ENCODE measurements at places on chromosomes 12 and 14. TPM values are rescaled to one million over a fixed set of nuclear protein-coding genes. Genes with fewer than 3 reads are reported as not detected.
A peak's percentile ranks its signal among the peaks of the same experiment; 100 is the strongest.

DNA sequence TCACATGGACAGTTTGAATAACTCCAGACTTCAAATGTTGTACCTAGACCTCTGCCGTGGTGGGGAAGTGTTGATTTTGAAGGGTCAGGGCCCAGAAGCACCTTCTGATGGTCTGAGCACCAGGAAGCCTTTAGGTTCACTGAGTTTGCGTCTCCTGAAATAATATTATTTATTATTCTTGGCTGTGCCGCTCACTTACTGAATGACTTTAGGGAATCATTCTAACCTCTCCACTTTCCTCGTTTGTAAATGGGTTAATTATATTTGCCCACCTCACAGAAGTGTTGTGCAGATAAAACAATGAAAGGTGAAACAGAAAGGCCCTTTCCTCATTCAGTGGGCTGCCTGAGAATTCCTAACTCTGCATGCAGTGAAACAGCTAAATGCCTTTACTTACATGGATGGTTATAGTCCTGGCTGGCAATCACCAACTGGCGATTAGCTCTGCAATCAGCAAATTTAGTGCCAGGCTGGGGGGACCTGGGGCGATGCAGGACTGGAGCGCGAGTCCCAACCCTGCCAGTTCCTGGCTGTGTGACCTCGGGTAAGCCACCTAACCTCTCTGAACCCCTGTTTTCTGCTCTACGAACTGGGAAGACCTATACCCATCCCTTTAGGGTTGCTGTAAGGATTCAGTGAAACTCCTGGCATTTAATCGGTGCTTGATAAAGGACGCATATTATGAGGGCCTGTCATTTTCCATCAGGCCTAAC, 57.5 kb downstream of the MAP1LC3B2 start:
- H3K4me3 ChIP-seq: no peak overlapping the region
- no peaks in the 10 kb centered on the region for H3K36me3 ChIP-seq
- no peak overlapping the region for H3K27ac ChIP-seq

OTUB2 gene
- total RNA-seq: 1.0 TPM

SLCO1B3 gene
- total RNA-seq: not detected

GRCh38 chr14:90560991-90561390, 164.2 kb downstream of the CALM1 start:
- H3K36me3 ChIP-seq: no peaks in the 10 kb centered on the region
- no peak overlapping the region for H3K4me3 ChIP-seq
- no peak overlapping the region for H3K27ac ChIP-seq
- no peaks in the 10 kb centered on the region for H3K4me1 ChIP-seq

PAH gene
- total RNA-seq: not detected

SLC6A12 gene
- 0.91 TPM for total RNA-seq

DNA sequence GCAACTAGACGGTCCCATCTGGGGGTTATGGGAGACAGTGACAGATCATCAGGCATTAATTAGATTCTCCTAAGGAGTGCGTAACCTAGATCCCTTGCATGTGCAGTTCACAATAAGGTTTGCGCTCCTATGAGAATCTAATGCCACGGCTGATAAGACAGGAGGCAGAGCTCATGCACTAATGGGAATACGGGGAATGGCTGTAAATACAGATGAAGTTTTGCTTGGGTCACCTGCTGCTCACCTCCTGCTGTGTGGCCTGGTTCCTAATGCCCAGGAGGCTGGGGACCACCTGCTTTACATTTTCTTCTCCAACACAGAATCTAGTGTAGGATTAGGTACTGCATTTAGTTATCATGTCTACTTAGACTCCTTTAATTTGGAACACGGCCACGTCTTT, 49.7 kb upstream of the SAV1 start:
- H3K27me3 ChIP-seq: no peaks in the 10 kb centered on the region
- no peaks in the 10 kb centered on the region for H3K36me3 ChIP-seq
- no peak overlapping the region for H3K4me3 ChIP-seq
- H3K4me1 ChIP-seq: no peaks in the 10 kb centered on the region

TRHDE gene
- total RNA-seq: 24.9 TPM

DNA sequence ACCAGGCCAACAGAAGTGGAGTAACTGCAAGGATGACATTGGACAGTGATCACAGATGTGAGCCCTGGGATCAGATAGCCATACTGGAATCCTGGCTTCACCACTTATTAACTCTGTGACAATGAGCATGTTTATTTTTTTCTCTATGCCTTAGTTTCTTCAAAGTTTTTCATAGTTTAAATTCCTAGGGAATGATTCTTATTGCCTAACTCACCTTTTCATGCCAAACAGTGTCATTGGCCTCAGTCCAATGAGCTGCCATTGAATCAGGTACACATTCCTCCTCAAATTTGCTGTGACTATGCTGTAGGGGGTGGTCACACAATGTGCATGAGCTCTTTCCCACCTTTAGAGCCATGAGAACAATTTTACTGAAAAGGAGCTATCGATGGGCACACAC, 342.3 kb downstream of the SYT1 start:
- no peaks in the 10 kb centered on the region for H3K4me1 ChIP-seq
- no peaks in the 10 kb centered on the region for H3K27me3 ChIP-seq
- no peaks in the 10 kb centered on the region for H3K36me3 ChIP-seq
- no peak overlapping the region for H3K27ac ChIP-seq

- DNase-seq: no peak
- H3K27me3 ChIP-seq: no peaks in the 10 kb centered on the region
- H3K4me1 ChIP-seq: no peaks in the 10 kb centered on the region
Observed at GRCh38 chr12:67107751-67108269, 161.3 kb upstream of the CAND1 start.

DNA sequence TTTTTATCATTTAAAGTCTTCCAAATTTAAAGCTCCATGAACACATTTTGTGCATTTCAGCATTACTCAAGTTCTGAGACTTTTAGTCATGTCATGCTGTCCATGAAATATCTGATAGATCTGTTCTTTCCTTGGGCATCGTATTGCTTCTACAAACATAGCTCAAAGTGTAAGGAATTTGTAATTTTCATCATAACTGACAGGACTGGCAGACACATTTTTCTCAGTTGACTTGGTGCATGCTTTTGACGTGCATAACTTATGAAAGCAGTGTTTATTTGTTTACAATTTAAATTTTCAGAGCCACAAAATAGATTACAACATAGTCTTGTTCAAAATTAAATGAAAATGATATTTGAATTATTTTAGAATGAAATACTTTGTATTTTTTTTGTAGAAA, 812.1 kb upstream of the NOVA1 start:
- H3K4me3 ChIP-seq: no peak overlapping the region
- no peaks in the 10 kb centered on the region for H3K27me3 ChIP-seq
- H3K4me1 ChIP-seq: no peaks in the 10 kb centered on the region
- no peak for DNase-seq

GRCh38 chr14:53265025-53265424, 111.9 kb upstream of the DDHD1 start:
- no peak overlapping the region for H3K27ac ChIP-seq
- H3K4me3 ChIP-seq: no peak overlapping the region
- H3K4me1 ChIP-seq: no peaks in the 10 kb centered on the region

GRCh38 chr12:114263056-114263805, 142.7 kb downstream of the TBX5 start:
- no peaks in the 10 kb centered on the region for H3K4me1 ChIP-seq
- H3K36me3 ChIP-seq: no peaks in the 10 kb centered on the region
- H3K4me3 ChIP-seq: no peak overlapping the region
- no peak for DNase-seq
- no peak overlapping the region for H3K27ac ChIP-seq

GRCh38 chr12:95208678-95209077, 8.6 kb downstream of the FGD6 start:
- H3K36me3 ChIP-seq: no peaks in the 10 kb centered on the region
- no peaks in the 10 kb centered on the region for H3K27me3 ChIP-seq
- no peak for DNase-seq
- no peak overlapping the region for H3K27ac ChIP-seq
- H3K4me1 ChIP-seq: peaks cover 18% of the 10 kb centered on the region

ZBTB42 gene
- 8.2 TPM for total RNA-seq

GRCh38 chr12:104722601-104723534, 235.2 kb downstream of the SLC41A2 start:
- DNase-seq: peak; percentile 58
- no peaks in the 10 kb centered on the region for H3K27me3 ChIP-seq
- H3K4me1 ChIP-seq: peaks cover 56% of the 10 kb centered on the region
- H3K27ac ChIP-seq: no peak overlapping the region

RHOJ gene
- total RNA-seq: 23.8 TPM

DNA sequence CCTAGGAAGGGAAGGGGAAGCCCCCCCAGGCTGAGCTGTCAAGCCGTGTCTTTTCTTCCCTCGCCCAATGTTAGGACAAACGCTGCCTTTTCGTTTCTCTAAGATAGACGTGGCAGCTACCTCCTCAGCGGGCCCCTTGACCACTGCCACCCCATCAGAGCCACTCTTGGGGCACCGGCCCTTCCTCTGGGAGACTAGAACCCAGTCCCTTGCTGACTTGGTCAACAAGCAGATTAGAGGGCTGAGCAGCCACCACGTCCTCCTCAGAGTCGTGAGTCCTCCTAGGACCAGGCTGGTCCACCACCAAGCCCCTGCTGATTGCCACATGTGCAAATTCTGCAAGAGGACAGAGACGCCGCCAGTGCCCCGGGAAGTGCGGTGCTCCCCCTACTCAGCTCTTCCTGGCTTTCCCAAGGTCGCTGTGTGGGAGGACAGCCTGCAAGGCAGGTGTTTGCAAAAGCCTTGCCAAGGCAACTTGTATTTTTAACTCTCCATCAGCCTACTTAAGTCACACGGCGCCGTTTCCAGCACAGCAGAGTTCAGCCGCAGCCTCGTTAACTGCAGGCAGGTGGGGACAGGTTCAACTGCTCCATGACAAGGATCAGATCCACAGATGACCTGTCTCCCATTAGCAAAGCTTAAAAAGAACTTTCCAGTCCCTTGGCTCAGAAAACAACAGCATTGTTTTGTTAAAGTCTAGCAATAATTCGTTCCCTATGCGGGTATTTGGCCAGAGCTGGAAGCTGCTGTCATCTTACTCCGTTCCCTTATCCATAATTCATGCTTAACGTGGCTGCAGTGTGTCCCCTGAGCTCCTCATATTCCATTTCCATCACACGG, 65.6 kb downstream of the TESC start:
- H3K4me1 ChIP-seq: peaks cover 3% of the 10 kb centered on the region
- peak; percentile 66 for DNase-seq
- H3K27ac ChIP-seq: no peak overlapping the region
- H3K36me3 ChIP-seq: peaks cover 8% of the 10 kb centered on the region

DNA sequence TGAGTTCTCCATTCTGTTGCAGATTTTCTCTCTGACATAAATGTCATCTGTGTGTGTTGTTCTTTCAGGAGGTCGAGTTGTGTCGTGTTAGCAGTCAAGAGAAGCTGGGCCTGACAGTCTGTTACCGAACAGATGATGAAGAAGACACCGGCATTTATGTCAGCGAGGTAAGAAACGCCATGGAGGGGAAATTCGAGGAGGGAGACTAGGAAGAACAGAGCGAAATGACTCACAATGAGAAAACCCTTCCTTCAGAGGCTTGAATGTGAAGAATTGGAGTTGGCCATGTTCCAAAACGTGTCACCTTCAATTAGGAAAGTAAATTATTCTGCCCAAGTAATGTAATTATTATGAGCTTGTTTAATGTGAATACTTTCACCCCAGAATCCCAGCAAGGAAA, 364.5 kb downstream of the PDZRN4 start:
- DNase-seq: no peak
- H3K27ac ChIP-seq: no peak overlapping the region
- H3K36me3 ChIP-seq: no peaks in the 10 kb centered on the region
- no peaks in the 10 kb centered on the region for H3K27me3 ChIP-seq

DNA sequence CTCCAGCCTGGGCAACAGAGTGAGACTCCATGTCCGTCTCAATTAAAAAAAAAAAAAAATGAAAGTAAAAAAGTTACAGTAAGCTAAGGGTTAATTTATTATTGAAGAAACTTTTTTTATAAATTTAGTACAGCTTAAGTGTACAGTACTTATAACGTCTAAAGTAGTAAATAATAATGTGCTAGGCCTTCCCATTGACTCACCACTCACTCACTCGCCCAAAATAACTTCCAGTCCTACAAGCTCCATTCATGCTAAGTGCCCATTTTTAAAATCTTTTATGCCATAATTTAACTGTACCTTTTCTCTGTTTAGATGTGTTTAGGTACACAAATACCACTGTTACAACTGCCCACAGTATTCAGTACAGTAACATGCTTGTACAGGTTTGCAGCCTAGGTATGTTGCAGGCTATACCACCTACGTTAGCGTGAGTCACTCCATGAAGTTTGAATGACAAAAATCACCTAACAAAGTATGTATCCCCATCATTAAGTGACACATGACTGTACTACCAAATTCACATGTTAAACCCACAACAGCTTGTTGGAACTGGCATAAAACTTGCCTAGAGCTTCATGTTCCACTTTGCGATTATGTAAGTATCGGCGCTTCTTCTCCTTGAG, 10.7 kb downstream of the KANSL2 start:
- no peaks in the 10 kb centered on the region for H3K27me3 ChIP-seq
- no peak overlapping the region for H3K4me3 ChIP-seq
- no peak for DNase-seq
- no peak overlapping the region for H3K27ac ChIP-seq
- H3K36me3 ChIP-seq: peaks cover 3% of the 10 kb centered on the region

GRCh38 chr12:42255221-42255865, 17.3 kb upstream of the YAF2 start:
- H3K4me1 ChIP-seq: no peaks in the 10 kb centered on the region
- DNase-seq: no peak
- H3K27me3 ChIP-seq: no peaks in the 10 kb centered on the region
- no peak overlapping the region for H3K27ac ChIP-seq
- H3K36me3 ChIP-seq: no peaks in the 10 kb centered on the region

DNA sequence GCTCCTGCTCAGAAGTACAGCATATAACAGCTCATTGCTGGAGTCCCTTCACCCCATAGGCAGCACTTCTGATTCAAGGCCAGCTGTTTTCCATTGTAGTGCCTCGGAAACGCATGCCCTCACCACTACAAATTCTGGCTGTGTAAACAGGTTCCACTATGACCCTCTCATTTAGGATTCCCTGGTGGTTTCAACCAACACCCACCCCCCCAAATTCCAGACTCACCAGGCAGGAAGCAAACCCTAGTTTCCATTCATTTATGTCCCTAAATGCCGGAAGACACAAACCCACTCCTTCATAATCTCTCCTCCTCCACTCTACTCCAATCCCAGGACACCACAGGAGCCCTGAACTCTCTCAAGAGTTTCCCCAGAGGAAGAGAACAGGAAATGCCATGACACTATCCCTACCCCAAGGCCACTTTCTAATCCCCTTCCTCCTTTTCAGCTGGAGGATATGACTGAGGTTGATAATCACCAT, 75.9 kb upstream of the TMPO start:
- no peak for DNase-seq
- H3K36me3 ChIP-seq: no peaks in the 10 kb centered on the region
- no peaks in the 10 kb centered on the region for H3K4me1 ChIP-seq
- no peaks in the 10 kb centered on the region for H3K27me3 ChIP-seq
- H3K27ac ChIP-seq: peak overlapping the region; percentile 66

DNA sequence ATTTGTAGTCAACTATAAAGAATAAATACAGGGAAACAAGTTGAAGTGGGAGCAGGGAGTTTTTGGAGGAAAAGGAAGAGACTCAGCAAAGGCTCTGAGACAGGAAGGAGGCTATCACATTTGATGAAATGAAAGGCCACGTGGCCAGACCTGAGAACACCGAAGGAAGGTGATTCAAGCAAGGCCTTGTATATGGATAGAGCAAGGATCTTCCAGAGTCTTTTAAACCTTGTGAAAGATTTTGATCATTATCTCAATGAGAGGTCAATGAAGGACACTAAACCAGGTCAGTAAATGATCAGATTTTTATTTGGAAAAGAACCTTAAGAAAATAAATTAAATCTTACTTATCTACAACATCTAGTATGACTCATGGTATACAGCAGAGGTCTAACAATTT, 523.5 kb downstream of the SLC16A7 start:
- no peak for DNase-seq
- no peak overlapping the region for H3K4me3 ChIP-seq
- no peaks in the 10 kb centered on the region for H3K36me3 ChIP-seq
- H3K27me3 ChIP-seq: no peaks in the 10 kb centered on the region
- H3K4me1 ChIP-seq: no peaks in the 10 kb centered on the region
